A673 (cell line): ENCODE measurements at places on chromosomes 5 and 9. TPM values are rescaled to one million over a fixed set of nuclear protein-coding genes. Genes with fewer than 3 reads are reported as not detected.
A peak's percentile ranks its signal among the peaks of the same experiment; 100 is the strongest.

ABLIM3 gene
- not detected in 2 replicates for total RNA-seq

IFNA2 gene
- total RNA-seq: not detected in 2 replicates

SPATA31A3 gene
- total RNA-seq: not detected in 2 replicates

IL6ST gene
- total RNA-seq: 39.8 and 42.2 TPM in 2 replicates

GRCh38 chr9:25654417-25654816 is 23.8 kb downstream of the TUSC1 start:
- H3K27ac ChIP-seq: no peak overlapping the region
- no peaks in the 10 kb centered on the region for H3K36me3 ChIP-seq
- H3K4me1 ChIP-seq: no peaks in the 10 kb centered on the region
- no peak overlapping the region for H3K4me3 ChIP-seq
- DNase-seq: no peak
- H3K27me3 ChIP-seq: no peaks in the 10 kb centered on the region

- H3K4me1 ChIP-seq: peaks cover 9% of the 10 kb centered on the region
- H3K27me3 ChIP-seq: no peaks in the 10 kb centered on the region
- no peaks in the 10 kb centered on the region for H3K36me3 ChIP-seq
- no peak overlapping the region for H3K4me3 ChIP-seq
- H3K27ac ChIP-seq: no peak overlapping the region
Observed at GRCh38 chr9:123655681-123656423, 274.1 kb downstream of the DENND1A start.

DNA sequence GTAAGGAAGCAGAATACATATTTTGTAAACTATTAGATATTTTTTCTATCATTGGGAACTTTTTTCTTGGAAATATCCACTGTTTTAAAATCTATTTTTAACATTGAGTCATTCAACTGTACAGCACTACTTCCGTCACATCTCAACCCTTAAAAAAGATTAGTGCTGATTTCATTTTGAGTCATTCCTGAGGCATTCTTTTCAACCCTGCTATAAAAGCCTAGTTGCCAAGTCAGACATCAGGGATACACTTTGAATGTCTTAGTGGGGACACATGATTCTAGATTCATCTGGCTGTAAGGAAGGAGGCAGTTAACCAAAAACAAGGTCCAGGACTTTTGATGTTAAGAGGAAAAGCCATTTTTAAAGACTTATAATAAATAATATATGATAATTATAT is 160.9 kb downstream of the GIN1 start:
- H3K4me3 ChIP-seq: no peak overlapping the region
- peaks cover 31% of the 10 kb centered on the region for H3K4me1 ChIP-seq
- peak; percentile 79 for DNase-seq
- peaks cover 8% of the 10 kb centered on the region for H3K36me3 ChIP-seq
- H3K27me3 ChIP-seq: no peaks in the 10 kb centered on the region
- H3K27ac ChIP-seq: peak overlapping the region; percentile 49

- H3K27me3 ChIP-seq: no peaks in the 10 kb centered on the region
- no peak overlapping the region for H3K27ac ChIP-seq
- no peak for DNase-seq
- peaks cover 94% of the 10 kb centered on the region for H3K36me3 ChIP-seq
- no peak overlapping the region for H3K4me3 ChIP-seq
Observed at GRCh38 chr5:150376799-150377771, 19.6 kb downstream of the TCOF1 start.

PPIP5K2 gene
- 71.8 and 75.6 TPM in 2 replicates for total RNA-seq

EMB gene
- 18.9 and 21.8 TPM in 2 replicates for total RNA-seq

CDKN2A gene
- not detected in 2 replicates for total RNA-seq

GRCh38 chr5:160287378-160288051 is 24.8 kb downstream of the CCNJL start:
- H3K36me3 ChIP-seq: no peaks in the 10 kb centered on the region
- DNase-seq: no peak
- no peak overlapping the region for H3K4me3 ChIP-seq
- H3K4me1 ChIP-seq: peaks cover 6% of the 10 kb centered on the region

DNA sequence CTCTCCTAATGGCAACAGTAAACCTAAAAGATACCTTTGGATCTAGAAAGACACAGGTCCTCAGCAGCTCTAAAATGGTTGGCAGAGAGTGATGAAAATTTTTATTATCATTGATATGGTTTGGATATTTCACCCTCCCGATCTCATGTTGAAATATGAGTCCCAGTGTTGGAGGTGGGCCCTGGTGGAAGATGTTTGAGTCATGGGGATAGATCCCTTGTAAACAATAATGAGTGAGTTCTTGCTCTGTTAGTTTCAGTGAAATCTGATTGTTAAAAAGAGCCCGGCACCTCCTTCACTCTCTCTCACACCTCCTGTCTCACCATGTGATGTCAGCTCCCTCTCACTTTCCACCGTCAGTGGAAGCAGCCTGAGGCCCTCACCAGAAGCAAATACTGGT is 117.7 kb downstream of the FRMD3 start:
- H3K4me1 ChIP-seq: no peaks in the 10 kb centered on the region
- H3K27me3 ChIP-seq: peaks cover 3% of the 10 kb centered on the region
- no peaks in the 10 kb centered on the region for H3K36me3 ChIP-seq
- no peak overlapping the region for H3K4me3 ChIP-seq

HDHD3 gene
- total RNA-seq: 9.2 and 9.4 TPM in 2 replicates

SLC27A4 gene
- total RNA-seq: 35.4 and 39.1 TPM in 2 replicates

DNA sequence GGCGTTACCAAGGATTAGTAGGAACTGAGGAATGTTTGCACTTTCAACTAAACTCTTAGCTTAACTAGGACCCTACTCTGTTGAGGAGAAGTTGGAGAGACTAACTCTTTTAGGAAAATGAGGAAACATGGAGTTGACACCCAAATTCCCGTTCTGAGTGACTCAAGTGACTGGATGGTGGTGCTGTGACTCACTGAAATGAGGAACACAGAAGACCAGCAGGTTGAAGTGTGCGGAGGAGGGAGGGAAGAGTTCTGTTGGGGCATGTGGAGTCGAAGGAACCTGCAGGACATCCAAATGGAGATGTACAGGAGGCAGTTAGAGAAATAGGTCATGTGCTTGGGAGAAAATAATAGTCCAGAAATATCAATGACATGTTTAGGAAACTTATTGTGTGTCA is 8.2 kb downstream of the HEXB start:
- H3K27ac ChIP-seq: no peak overlapping the region
- no peak for DNase-seq
- H3K4me3 ChIP-seq: no peak overlapping the region
- H3K36me3 ChIP-seq: peaks cover 9% of the 10 kb centered on the region

- DNase-seq: no peak
- no peaks in the 10 kb centered on the region for H3K4me1 ChIP-seq
- H3K36me3 ChIP-seq: no peaks in the 10 kb centered on the region
- H3K27ac ChIP-seq: no peak overlapping the region
Observed at GRCh38 chr5:31221001-31221400, 27.5 kb downstream of the CDH6 start.

GRCh38 chr5:141958113-141958512 is at the start of gene PCDH12:
Gene PCDH12 (minus strand): TSS chr5:141958202. CDS start chr5:141957851, 351 bp downstream.
- peaks cover 18% of the 10 kb centered on the region for H3K4me1 ChIP-seq
- no peaks in the 10 kb centered on the region for H3K36me3 ChIP-seq
- H3K27ac ChIP-seq: no peak within 1 kb of the TSS

AJM1 gene
- total RNA-seq: 1.8 and 2.0 TPM in 2 replicates

GRCh38 chr9:129395633-129396364 is 217.7 kb upstream of the IER5L start:
- H3K27me3 ChIP-seq: no peaks in the 10 kb centered on the region
- H3K36me3 ChIP-seq: no peaks in the 10 kb centered on the region
- H3K27ac ChIP-seq: no peak overlapping the region
- peaks cover 7% of the 10 kb centered on the region for H3K4me1 ChIP-seq
- DNase-seq: no peak
- H3K4me3 ChIP-seq: no peak overlapping the region

HTR1A gene
- total RNA-seq: not detected in 2 replicates

DNA sequence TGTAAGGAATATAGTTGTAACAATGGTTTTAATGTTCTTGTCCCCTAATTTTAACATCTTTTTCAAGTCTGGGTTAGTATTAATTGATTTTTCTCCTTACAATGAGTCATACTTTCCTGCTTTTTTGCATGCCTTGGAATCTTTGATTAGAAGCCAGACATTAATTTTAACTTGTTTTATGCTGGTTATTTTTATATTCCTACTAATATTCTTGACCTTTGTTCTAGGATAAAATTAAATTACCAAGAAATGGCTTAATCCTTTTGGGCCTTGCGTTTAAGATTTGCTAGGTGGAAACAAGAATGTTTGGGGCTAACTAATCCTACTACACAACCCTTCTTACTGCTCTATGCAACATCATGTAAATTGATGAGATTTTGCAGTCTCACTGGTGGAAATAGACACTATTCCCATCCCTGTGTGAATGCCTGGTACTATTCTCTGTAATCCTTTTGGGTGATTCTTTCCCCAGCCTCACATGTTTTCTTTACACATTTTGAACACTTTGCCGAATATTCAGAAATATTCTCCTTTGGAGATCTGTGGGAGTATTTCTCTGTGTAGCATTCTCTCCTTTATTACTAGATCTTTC is 47.2 kb downstream of the ZCCHC7 start:
- H3K36me3 ChIP-seq: no peaks in the 10 kb centered on the region
- no peak overlapping the region for H3K4me3 ChIP-seq

OR1J2 gene
- total RNA-seq: not detected in 2 replicates

PFN3 gene
- not detected in 2 replicates for total RNA-seq

DNA sequence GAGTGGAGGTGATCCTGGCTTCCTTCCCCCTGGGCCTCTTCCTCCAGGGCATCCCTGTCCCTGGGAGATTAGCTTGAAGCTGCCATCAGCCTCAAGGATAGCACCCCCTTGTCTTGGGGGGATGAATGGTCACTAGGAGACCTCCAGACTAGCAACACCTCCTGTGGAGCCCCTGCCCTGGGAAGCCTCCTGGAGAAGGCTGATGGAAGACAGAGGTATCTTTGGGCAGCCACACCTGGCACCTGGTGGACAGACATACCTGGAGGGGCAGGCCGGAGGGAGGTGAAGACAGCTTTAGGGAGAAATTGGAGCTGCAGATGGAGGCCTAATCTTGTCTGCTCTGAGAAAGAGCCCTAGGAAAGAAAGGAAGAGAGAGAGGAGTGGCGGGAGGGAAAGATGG is 9.0 kb upstream of the TTLL11 start:
- no peaks in the 10 kb centered on the region for H3K4me1 ChIP-seq
- DNase-seq: no peak
- H3K36me3 ChIP-seq: no peaks in the 10 kb centered on the region
- no peaks in the 10 kb centered on the region for H3K27me3 ChIP-seq
- H3K27ac ChIP-seq: no peak overlapping the region

PTGR1 gene
- total RNA-seq: 20.9 and 29.7 TPM in 2 replicates

GRCh38 chr5:6117212-6117611 is 261.1 kb downstream of the MED10 start:
- no peak for DNase-seq
- H3K36me3 ChIP-seq: no peaks in the 10 kb centered on the region
- H3K27ac ChIP-seq: no peak overlapping the region
- no peaks in the 10 kb centered on the region for H3K27me3 ChIP-seq

- H3K4me3 ChIP-seq: no peak overlapping the region
- no peaks in the 10 kb centered on the region for H3K27me3 ChIP-seq
- H3K36me3 ChIP-seq: no peaks in the 10 kb centered on the region
- H3K27ac ChIP-seq: no peak overlapping the region
- no peaks in the 10 kb centered on the region for H3K4me1 ChIP-seq
- DNase-seq: no peak
Observed at GRCh38 chr9:34171753-34172535, 6.9 kb upstream of the UBAP1 start.

GRCh38 chr9:129491487-129491855 is 129.4 kb downstream of the C9orf50 start:
- no peak for DNase-seq
- peak overlapping the region; percentile 98 for H3K27ac ChIP-seq
- H3K27me3 ChIP-seq: no peaks in the 10 kb centered on the region
- H3K36me3 ChIP-seq: no peaks in the 10 kb centered on the region

TRIP13 gene
- 64.6 and 69.1 TPM in 2 replicates for total RNA-seq

DNA sequence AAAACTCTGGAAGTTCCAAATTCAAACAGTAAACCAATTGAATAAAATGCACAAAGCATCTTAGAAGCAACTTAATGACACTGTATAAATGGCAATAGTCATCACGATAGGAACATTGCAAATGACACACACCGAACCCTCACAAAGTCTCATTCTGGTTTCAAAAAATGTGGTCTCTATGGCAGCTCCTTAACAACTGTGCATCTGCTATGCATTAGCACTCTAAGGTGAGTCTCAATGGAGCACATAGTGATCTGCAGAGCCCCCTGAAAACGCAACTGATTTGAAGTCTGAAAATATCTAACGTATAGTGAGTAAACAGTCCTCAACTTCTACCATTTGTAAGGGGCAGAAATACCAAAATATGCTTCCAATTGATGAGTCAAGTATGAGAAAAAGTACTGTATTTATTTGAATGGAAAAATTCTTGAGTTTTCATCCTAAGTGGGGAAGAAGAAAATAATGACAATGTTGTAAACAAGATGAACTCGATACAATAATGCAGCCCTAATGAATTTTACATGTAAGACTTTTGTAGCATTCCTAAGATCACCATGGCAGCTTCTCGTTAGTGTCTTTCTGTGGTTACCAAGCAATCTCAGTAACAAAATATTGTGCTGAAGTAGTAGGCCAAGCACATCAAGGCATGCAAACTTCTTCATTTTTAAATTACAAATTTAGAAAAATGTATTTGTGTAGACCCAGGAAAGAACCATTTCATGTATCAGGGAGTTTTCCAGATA is 517.5 kb upstream of the FAM174A start:
- no peak overlapping the region for H3K27ac ChIP-seq
- no peaks in the 10 kb centered on the region for H3K4me1 ChIP-seq
- H3K27me3 ChIP-seq: no peaks in the 10 kb centered on the region
- no peaks in the 10 kb centered on the region for H3K36me3 ChIP-seq

GRCh38 chr5:168023191-168023590 is 268.3 kb upstream of the WWC1 start:
- H3K27ac ChIP-seq: peak overlapping the region; percentile 64
- H3K36me3 ChIP-seq: no peaks in the 10 kb centered on the region
- peaks cover 60% of the 10 kb centered on the region for H3K4me1 ChIP-seq
- H3K4me3 ChIP-seq: no peak overlapping the region
- peak; percentile 25 for DNase-seq

- no peak overlapping the region for H3K27ac ChIP-seq
- DNase-seq: no peak
- H3K36me3 ChIP-seq: no peaks in the 10 kb centered on the region
- no peaks in the 10 kb centered on the region for H3K27me3 ChIP-seq
- peaks cover 9% of the 10 kb centered on the region for H3K4me1 ChIP-seq
- H3K4me3 ChIP-seq: no peak overlapping the region
Observed at GRCh38 chr9:96135076-96135752, 166.8 kb downstream of the HSD17B3 start.

GRCh38 chr5:26645659-26646058 is 392.7 kb downstream of the CDH9 start:
- H3K27ac ChIP-seq: no peak overlapping the region
- H3K4me1 ChIP-seq: no peaks in the 10 kb centered on the region
- no peak for DNase-seq
- no peak overlapping the region for H3K4me3 ChIP-seq
- H3K27me3 ChIP-seq: no peaks in the 10 kb centered on the region

- no peak overlapping the region for H3K27ac ChIP-seq
- no peaks in the 10 kb centered on the region for H3K36me3 ChIP-seq
- H3K4me1 ChIP-seq: no peaks in the 10 kb centered on the region
- no peaks in the 10 kb centered on the region for H3K27me3 ChIP-seq
- no peak for DNase-seq
Observed at GRCh38 chr5:176549871-176550270, 729 bp downstream of the CDHR2 start.

- H3K27me3 ChIP-seq: no peaks in the 10 kb centered on the region
- no peaks in the 10 kb centered on the region for H3K4me1 ChIP-seq
- H3K36me3 ChIP-seq: no peaks in the 10 kb centered on the region
Observed at GRCh38 chr9:3277200-3277599, 248.6 kb downstream of the RFX3 start.

- DNase-seq: no peak
- H3K4me3 ChIP-seq: no peak overlapping the region
- no peaks in the 10 kb centered on the region for H3K36me3 ChIP-seq
- peaks cover 12% of the 10 kb centered on the region for H3K27me3 ChIP-seq
- H3K4me1 ChIP-seq: no peaks in the 10 kb centered on the region
Observed at GRCh38 chr9:6656614-6657300, 11.2 kb upstream of the GLDC start.
